ENCODE measurements at places on chromosomes 3 and 15.
A peak's percentile ranks its signal among the peaks of the same experiment; 100 is the strongest.

- no peak for DNase-seq
Measured at GRCh38 chr3:161673866-161674265, 177.3 kb downstream of the OTOL1 start.

DNA sequence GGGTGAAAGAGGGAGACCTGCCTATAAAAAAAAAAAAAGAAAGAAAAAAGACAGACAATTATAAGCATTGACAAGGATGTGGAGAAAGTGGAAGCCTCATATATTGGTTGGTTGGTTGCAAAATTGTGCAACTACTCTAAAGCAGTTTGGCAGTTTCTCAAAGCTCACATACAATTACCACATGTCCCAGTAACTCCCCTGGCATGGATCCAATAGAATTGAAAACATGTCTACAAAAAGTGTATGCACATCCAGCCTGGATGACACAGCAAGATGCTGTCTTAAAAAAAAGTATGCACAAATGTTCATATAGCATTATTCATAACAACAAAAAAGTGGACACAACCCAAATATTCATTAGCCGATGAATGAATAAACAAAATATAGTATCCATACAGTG lies 19.5 kb downstream of the SETMAR start:
- DNase-seq, result no peak

DNA sequence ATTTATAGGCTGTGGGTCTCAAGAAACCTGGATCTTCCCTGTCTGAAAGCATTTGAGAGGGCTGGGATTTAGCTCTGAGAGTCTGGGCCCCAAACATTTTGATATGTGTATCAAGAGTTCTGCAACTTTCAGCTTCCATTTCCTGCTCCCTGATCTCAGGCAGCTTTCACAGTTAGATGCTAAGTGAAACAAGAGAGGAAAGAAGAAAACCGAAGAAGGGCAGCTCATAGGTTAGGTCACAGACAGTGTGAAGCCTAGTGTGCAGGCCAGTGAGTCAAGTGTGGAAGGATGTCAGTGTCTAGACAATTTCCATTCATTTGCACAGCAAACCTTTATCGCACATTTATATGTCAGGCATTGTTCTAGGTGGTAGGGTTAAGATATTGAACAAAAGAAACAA lies 173.6 kb upstream of the PROK2 start:
- no peak for DNase-seq

DNA sequence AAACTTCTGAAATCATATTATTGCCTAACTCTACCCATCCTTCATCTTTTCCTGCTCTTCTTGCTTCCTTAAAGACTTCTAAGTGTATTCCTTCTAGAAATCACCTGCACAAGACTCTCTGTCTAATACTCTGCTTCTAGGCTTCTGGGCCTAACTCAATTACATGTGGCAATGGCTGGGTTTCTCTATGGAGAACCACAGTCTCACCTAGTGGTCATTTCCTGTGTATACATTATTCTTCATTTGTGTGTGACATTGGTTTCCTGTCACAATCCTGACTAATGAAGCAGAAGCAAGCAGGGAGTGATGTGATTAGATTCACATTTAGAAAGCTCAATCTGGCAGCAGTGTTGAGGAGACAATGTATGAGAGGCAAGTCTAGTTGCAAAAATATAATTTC lies 16.9 kb upstream of the CLDN1 start:
- no peak for DNase-seq

DNA sequence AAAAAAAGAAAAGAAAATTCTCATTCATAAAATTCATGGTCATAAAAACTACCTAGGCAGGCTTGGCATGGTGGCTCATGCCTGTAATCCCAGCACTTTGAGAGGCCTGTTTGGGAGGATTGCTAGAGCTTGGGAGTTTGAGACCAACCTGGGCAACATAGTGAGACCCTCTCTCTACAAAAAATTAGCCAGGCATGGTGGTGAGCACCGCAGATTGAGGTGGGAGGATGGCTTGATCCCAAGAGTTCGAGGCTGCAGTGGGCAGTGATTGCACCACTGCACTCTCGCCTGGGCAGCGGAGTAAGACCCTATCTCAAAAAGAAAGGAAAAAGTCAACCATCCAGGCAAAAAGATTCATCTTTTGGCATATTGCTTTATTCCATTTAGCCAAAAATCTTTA lies 58.5 kb downstream of the MEIS2 start:
- DNase-seq, result no peak

DNA sequence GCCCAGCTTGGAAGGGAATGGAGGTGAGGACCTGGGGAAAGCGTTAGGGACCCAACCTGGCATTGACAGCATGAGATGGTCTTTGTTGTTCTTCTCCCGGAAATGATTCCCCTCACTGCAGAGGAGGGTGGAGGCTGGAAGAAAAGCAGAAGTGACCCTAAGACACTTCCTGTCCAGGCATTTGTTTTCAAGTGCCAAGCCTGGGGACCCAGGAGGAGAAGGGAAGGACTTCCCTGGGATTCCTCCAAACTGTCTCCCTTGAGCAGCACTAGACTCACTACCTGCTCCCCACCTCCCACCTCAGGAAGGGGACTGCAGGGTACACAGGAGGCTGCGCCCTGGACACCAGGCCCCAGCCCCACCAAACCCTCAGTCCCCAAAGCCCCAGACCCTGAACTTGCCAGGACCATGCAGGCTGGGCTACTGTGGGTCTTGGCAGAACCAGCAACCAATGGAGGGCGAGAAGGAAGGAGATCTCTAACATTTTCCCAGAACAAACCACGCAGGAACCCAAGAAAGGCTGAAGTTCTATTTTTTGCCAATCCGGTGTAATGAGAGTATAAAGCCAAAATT lies 9.8 kb upstream of the VIPR1 start:
- no peak for DNase-seq

- no peak for DNase-seq
Measured at GRCh38 chr15:81740416-81740815, 305.4 kb downstream of the MEX3B start.

- DNase-seq, result no peak
Measured at GRCh38 chr15:101184830-101185229, 67.0 kb downstream of the CHSY1 start.

DNA sequence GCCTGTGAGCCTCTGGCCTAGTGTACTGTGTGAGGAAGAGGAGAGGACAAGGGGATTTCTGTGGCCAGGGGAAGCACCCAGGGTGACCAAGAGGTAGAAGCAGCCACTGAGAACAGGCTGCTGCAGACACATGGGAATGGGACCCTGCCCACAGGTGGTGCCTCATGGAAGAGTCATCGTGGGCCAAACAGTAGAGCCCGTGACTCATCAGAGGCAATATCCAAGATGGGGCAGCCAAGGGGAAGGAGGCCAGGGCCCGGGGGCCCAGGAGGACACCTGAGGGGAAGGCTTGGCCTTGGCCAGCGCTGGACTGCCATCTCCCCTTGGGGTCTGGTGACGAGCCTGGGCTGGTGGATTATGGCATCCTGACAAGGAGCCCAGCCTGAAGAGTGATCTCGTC lies 275.0 kb upstream of the LYSMD4 start:
- DNase-seq, result no peak

DNA sequence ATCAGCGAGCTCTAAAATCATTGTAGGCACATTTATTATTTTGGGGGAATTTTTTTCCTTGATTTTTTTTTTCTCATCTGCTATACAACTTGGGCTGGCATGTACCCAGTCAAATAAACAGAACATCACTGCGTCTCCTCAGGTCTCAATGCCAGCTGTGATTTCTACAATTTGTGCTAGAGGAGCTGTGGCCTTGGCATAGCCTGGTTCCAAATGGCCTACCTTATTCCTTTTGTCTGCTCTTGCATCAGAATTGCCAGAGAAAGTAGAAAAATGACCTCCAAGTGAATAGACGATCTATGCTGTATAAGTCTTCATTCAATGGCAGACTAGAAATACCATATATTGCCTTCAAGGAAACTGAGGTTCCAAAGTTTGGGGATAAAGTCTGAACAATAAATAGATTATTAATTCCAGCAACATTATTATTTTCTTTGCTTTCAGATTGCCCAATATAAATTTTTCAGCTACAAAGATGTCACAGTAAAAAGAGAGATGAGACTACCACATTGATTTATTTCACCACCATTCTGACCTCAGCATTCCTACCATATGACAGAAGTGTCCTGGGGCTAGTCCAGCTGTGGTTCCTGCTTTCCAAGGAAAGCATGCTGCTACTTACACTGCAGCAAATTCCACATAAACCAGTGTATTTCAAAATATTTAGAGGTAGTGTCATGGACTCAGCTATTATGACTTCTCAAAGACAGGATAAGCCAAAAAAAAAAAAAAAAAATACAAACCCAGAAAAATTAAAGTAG lies 493.9 kb upstream of the ZNF385D start:
- DNase-seq, result no peak

- DNase-seq, result no peak
Measured at GRCh38 chr3:172808969-172809546, 58.5 kb downstream of the ECT2 start.

DNA sequence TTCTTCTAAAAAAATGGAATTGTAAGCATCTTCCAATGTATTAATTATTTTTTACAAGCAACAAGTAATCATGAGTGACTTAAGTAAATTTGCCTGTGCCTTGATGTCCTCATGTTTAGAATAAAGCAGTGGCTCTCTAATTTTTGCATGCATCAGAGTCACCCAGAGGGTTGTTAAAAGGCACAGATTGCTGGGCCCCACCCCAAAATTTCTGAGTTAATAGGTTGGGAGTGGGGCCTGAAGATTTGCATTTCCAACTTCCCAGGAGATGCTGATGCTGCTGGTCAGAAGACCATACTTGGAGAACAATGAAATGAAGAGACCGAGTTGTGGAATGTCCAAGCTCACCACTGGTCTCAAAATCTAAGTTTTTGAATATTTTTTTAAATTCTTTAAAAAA lies 70.2 kb downstream of the ARHGAP31 start:
- no peak for DNase-seq

GRCh38 chr3:174430986-174431385 lies 428.1 kb upstream of the NAALADL2 start:
- DNase-seq, result no peak

- no peak for DNase-seq
Measured at GRCh38 chr3:17755836-17756235, 13.4 kb upstream of the TBC1D5 start.

DNA sequence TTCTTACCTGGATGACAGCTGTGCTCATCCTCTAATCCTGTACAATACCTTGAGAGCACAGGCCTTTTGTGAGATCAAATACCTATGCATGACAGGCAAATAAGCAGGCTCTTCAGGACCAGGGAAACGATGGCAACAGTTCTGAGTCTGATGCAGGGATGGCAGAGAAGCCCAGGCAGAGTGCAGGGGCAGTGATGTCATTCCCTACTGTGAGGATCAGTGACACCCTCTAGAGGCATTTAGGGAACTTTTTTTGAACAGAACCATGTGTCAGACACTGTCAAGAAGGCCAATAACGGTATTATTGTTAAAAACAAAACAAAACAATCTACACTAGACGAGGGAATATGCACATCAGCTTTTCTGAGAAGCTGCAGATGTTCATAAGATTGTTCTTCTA lies 314.8 kb upstream of the CTDSPL start:
- DNase-seq, result no peak

DNA sequence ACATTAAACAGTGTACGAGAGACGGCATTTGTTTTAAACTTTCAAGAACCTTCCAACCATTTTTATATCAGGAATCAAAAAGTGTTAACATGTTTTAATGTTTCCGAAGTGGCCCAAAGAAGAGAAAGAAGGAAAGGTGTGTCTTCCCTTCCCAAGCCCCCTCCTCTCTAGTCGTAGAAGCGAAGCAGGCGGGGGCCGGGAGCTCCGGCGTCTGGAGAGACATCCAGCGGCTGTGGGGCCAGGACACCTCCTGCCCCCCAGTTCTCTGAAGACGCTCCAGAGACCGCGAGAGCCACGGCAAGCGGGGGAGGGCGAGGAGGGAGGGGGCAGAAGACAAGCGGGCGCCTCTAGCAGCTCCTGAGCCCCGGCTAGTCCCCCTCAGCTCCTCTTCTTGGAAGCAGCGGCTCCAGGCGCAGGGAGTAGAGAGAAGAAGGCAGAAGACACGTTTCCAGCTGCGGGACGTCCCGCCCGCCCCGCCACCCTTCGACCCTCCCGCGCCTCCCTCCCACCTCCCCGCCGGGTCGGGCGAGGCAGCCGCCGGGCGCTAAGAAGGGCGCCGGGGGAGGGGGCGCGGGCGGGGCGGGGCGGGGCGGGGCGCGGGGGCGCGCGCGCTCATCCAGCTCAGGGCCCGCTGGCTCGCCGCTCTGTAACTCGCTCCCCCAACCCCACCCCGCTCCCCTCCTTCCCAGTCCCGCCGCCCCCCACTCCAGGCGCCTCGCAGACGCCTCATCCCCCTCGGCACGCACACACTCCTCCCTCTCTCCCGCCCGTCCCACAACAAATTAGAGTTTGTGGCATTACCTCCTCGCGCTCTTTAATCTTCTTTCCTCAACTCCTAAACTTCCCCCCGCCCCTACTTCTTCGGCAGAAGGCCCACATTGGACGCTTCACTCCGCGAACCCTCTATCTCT lies at the start of gene ZBTB20:
ZBTB20 (minus strand) TSS at position 871 of the 911 bp plus-strand sequence.
- peak; percentile 58 for DNase-seq
